ENCODE measurements at places on chromosomes 11 and 22.

GRCh38 chr11:128662960-128663359, 30.9 kb upstream of the FLI1 start:
- DNase-seq, result no peak

GRCh38 chr11:61616434-61616833, 35.6 kb upstream of the SYT7 start:
- DNase-seq, result no peak

GRCh38 chr11:39807904-39808303, 1651.5 kb downstream of the LRRC4C start:
- no peak for DNase-seq

- DNase-seq, result no peak
These were observed 15.1 kb downstream of the DGCR2 start for GRCh38 chr22:19106886-19107729.

DNA sequence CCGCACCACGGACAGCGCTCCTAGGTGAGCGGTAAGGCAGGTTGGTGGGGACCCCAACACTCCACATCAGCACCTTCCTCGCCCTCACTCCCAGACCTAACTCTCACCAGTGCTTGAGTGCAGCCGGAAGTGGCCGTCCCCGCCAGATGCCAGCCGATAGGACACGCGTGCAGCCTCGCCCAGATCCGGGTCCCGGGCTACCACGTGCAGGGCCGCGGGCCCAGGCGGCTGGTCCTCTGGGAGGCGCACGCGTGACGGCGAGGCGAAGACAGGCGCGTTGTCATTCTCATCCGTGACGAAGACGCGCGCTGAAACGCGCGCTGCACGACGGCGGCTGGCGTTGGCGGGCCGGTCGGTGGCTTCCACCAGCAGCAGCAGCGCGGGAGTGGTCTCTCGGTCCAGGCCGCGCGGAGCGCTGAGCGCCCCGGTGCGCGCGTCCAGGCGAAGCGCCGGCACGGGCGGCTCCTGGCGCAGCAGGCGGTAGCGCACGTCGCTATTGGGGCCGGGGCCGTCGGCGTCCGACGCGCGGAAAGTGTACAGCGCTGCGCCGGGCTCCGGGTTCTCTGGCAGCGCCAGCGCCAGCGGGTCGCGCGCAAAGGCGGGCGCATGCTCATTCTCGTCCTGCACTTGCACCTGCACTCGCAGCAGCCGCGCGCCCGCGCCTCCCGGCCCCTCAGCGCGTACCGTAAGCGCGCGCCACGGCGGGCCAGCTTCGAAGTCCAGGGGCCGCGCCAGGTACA, 10.8 kb upstream of the TPP1 start:
- DNase-seq, result no peak

- DNase-seq, result no peak
These were observed 23.8 kb downstream of the POU2AF2 start for GRCh38 chr11:111269146-111269868.

Data from AG04449 (cell line).